ENCODE measurements at places on chromosomes 3 and 15.
A peak's percentile ranks its signal among the peaks of the same experiment; 100 is the strongest.

- peak; percentile 13 for DNase-seq
These were observed 6.4 kb downstream of the TMIE start for GRCh38 chr3:46707601-46708011.

DNA sequence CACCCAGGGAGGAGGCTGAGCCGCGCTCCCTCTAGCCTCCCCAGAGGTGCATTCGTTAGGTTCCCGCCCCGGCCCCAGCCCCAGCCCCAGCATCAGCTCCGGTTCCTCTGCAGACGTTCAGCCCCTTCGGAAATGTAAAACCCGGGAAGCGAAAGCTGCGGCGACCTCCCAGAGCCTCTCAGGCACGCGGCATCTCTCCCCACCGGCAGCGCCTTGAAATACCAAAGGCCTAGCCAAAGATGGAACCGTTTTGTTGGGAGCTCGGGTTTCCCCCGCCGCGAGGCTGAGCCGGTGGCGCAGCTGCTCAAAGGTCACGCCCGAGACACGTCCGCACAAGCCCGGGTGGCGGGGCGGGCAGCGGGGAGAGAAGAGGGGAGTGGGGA is 77.8 kb upstream of the HES1 start:
- peak; percentile 32 for DNase-seq

GRCh38 chr15:67707520-67708283 is 117.6 kb upstream of the SKOR1 start:
- DNase-seq, result no peak

DNA sequence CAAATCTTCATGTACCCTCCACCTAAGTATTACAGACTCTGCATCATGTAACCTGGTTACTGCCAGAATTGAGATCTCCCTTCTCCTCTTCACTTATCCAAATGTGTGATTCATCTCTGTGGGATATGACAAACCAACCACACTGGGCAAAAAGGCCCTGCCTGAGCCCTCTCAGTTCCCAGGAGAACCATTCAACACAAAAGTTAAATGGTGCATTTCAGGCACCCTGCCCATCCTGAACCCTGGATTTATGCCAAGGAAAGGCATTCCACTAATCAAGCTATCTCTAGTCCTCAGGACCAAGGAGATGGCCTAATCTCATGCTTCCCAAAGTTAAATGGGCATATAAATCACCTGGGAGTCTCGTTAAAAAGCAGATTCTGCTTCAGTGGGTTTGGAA is 108.5 kb downstream of the TNIK start:
- no peak for DNase-seq

DNA sequence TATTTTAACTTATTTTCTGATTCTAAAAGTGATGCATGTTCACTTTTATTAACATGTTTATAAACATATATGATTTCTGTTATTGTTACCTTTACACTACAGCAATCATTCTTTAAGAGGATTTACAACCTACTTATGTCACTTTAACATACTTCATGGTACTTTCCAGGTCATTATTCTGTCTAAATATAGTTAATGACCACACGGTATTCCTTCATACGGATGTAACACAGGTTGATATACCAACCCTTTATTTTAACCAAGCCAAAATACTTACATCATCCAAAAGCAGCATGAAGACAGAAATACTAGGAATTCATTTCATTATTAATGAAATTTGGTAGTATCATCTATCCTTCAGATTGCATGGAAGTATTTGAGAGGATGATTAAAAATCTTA is 18.6 kb downstream of the PIK3R4 start:
- no peak for DNase-seq

GRCh38 chr15:36965570-36966342 is 134.6 kb downstream of the MEIS2 start:
- DNase-seq, result no peak

GRCh38 chr3:125916376-125916978 is 52.5 kb upstream of the ROPN1B start:
- no peak for DNase-seq

DNA sequence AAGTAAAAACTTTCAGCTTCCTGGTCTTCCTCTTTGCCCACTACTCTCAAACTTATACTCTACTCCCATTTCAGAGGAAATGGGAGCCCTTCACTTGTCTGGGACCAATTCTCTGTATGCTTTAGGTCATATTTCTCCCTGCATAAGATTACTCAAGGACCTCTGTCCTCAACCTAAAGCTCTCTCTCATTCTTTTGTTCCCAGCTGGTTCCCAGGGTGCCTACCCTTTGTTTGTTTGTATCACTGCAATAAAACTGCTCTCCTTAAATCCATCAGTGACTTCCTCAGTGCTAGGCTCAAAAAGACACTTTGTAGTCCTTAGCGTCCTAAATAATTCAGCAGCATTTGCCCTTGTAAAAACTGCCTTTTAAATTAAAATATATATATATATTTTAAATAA is 2.9 kb downstream of the NGRN start:
- no peak for DNase-seq

DNA sequence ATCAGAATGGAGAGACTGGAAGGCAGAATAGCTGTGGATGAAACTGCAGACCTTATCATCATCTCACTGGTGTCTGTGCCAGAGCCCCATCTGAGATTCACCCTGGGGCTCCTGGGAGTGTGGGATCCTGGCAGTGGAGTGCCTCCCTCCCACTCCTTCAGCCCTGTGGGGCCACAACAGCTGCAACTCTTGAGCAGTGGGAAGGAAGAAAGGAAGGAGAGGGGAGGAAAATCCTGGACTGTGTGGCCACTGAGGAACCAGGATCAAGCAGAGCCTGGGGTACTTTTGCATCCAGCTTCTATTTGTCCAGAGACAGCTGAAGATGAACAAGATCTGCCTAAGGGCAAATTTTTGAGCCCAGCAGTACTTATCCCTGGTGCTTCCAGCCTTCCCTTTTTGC is 13.1 kb upstream of the ALDH1A2 start:
- no peak for DNase-seq

GRCh38 chr3:110736332-110736731 is 335.3 kb upstream of the NECTIN3 start:
- DNase-seq, result no peak

GRCh38 chr15:90002428-90002844 is 1.3 kb downstream of the ZNF710 start:
- no peak for DNase-seq

DNA sequence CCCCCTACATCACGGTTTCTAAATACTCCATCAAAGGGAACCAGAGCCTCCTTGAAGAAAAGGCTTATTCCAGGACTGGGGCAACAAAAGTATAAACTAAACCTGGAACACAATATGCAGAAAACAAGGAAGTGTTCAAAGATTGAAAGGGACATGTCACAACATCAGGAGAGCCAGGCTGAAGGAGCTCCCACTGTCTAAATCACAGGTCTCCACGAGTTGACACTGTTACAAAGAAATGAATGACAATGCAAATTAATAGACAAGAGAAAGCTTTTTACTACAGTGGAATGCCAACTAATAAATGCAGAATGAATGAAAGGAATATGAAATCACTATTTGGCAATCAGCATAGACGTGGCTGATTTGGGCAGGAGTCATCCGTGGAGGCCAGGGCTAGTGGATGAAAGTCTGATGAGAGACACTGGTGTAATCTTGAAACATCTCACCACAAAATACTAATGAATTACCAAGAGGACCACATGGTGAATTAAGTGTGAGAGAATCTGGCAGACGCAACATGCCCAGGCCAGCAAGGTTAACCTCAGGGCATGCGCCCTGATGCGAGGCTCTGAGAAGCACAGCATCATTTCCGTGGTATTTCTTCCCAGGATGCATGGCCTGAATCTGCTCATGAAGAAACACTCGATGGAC is 123.8 kb upstream of the TJP1 start:
- DNase-seq, result no peak

DNA sequence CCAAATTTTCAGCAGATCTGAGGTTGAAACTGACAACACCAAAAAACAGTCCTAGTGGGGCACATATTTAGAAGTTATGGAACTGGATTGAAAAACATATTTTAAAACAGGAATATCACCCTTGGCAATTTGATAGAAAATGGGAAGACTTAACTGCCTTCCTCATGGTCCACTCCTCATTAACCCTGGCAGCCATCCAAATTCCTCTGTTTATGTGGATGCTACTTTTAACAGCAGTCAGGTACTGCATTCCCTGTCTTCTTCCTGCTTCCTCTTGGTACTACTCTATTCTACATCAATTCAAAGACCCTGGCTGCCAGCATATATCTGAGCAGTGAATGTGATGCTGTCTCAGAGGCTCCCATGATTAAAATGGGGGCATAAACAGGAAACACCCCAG is 54.3 kb downstream of the PDE8A start:
- no peak for DNase-seq

DNA sequence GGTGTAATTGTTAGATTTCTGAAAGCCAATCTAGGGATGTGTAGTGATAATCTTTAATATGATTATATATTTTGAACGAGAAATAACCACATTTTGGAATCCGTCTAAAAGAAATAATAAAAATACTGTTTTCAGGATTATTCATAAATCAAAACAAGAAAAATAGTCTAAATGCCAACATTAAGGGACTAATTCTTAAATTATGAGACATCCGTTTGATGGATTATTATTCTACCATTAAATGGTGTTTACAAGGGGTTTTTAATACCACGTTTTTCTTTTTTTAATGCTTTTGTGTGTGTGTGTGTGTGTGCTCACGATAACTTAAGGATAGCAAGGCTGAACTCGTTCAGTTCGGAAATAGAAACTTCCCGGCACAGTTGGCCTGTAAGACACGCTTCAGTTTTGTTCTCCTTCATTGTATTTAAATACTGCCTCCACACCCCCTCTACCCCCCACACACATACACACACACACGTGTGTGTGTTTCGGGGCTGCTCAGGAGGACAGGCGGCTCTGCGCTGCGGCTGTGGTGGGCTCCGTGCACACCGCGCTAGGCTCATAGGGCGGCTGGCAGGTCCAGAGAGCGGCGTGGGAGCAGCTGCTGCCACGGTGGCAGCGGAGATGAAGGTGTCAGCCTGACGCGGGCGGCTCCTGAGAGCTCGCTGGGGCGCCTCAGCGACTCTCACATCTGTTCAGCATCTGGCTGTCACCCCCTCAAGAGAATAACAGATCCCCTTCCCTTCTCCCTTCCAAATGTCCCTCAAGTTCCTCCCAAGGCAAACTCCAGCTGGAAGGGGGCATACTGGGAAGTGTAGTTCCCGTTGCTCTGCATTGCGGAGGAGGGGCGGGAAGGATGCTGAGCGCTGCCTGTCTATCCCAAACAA is 23.0 kb upstream of the ANP32A start:
- DNase-seq, result peak; percentile 24

GRCh38 chr3:68773401-68773800 is 158.9 kb downstream of the TAFA4 start:
- DNase-seq, result no peak

DNA sequence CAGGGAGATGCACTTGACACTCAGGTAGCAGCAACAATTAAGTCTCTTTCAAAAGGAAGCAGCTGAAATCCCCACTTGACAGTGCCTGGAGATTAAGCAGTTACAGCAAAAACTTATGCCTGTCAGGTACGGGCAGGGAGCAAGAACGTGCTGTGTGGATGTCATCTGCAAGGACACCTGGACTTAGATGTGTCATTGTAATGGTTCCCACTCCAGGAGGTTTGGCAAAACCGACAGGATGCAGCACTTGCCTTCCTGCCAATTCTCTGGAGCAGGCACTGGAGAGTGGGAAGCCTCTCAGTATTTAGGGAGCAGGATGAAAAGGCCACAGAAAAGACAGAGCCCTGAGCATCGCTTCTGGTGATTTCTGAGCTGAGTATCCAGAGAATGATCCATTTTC is 292.4 kb downstream of the PDCD6IP start:
- no peak for DNase-seq

DNA sequence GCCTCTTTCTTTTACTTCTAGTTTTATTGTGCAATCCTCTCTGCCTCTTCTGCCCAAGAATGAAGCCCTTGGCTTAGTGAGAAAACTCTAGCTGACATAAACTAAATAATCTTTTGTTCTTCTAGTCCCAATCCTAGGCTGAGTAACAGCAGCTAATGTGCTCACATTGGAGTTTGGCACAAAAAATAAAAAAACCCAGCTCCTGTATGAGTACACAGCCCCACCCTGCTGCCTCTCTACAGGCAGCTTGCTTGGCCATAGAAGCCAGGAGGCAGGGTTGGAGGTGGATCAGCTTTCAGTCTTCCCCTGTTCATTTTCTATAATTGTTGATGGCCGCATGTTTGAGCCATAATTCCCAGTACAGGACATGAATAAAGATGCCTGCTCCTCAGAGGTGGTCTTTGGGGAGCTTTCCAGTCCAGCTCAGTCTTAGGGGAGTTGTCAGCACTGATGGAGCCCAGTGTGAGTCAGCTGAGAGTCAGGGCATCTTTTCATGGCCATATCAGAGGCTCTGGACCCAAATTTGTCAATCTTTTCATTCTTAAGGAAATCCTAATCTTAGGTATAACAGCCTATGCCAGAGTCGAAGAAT is 46.7 kb downstream of the RTP1 start:
- no peak for DNase-seq

DNA sequence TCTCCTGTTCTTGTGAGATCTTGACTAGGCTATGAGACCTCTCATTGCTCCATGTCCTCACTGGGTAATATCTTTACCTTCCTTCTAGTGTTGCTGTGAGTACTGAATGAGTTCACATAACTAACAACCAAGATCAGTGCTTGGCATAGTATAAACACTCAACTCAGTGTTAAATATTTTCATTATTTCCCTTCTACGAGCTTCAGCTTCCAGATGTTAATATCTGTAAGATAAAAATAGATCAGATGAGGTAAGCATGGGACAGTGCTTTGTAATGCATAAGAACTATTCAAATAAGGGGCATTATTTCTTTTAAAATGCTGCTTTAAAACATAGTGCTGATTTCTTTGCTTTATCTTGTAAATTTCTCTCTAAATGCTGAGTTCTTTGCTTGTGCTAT is 130.8 kb downstream of the DIPK2A start:
- no peak for DNase-seq

- peak; percentile 57 for DNase-seq
These were observed 32.4 kb downstream of the CDAN1 start for GRCh38 chr15:42704492-42704926.

GRCh38 chr15:36617529-36618196 is 38.2 kb downstream of the CDIN1 start:
- no peak for DNase-seq

DNA sequence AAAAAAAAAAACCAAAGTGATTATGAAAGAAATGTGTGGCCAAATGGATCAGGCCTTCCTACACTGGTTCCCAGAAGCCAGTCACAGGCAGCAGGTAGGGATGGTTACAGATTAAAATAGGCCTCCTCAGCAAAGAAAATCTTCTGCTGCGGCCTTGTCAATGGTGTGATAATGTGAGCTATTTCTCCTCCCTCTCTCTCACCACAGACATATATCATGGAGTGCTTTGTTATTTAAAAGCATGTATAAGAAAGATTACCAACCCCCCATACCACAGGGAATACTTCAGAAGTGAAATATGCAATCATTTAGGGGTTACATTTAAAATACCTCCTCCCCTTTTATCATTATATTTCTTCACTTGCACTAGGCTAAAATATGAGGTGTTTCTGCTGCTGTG is 32.2 kb upstream of the LRTM1 start:
- DNase-seq, result no peak
